ENCODE measurements at places on chromosomes 7 and 10.

DNA sequence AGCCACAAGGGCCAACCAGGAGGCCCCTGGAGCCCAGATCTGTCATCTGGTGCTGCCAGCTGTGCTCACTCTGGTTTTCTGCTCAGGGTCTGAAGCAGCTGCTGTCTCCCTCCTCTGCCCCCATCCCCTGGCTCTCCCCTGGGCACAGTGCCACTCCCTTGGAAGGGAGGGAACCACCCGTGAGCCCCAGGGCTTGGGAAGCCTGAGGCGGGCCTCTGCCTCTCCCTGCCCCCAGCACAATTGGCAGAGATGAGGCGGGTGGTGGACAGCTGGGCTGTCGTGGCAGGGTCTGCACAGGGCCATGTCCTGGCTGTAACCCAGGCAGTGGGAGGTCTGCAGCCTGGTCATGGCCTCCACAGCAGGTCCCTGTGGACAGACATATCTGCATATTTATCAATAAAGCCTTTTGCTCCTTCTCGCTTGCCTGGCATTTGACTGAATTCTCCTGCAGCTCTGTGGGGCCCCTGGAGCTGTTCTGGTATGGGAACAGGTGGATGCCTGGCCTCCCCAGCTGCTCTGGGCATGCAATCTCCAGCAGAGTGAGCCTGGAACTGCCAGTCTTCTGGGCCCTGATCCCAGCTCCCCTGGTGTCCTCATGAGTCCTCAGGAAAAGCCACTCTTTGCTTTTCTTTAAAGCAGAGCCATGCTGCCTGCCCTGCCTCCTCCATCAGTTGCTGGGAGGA is 1.6 kb upstream of the ANKRD2 start:
- DNase-seq: no peak

DNA sequence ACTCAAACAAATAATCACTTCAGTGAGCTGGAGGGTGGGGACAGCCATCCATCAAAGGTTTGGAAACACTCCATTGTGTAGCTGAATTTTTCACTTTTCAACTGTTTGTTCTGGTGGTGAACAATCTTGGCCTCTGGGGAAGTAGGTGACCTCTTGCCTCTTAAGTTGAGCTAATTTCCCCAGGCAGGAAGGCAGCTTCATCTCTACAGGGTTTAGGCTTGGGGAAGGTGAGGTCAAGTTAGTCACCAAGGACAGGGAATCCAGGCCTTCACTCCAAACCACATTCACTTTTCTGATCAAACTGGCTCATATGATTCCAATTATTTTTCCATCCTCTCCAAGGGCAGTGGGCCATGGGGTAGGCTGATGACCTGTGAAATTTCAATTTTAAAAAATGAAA is 138.3 kb upstream of the HABP2 start:
- DNase-seq: no peak

DNA sequence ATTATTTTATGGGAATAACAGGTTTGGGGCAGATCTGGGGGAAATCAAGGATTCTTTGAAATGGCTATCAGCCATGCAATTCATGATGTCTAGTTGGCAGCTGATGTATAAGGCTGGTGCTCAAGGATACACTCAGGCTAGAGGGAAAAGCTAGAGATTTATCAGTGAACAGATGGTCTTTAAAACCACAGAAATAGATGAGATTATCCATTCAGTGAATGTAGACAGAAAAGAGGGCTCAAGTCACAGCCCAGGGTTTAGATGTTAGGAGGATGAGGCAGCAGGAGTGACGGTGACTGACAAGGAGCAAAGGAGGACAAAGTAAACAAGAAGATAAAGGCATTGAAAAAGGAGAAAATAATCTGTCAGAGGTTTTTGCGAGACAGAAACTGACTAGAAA is 238.7 kb downstream of the CDK14 start:
- DNase-seq: no peak

- DNase-seq: no peak
Observed at GRCh38 chr10:33396938-33397337, 62.5 kb upstream of the NRP1 start.

DNA sequence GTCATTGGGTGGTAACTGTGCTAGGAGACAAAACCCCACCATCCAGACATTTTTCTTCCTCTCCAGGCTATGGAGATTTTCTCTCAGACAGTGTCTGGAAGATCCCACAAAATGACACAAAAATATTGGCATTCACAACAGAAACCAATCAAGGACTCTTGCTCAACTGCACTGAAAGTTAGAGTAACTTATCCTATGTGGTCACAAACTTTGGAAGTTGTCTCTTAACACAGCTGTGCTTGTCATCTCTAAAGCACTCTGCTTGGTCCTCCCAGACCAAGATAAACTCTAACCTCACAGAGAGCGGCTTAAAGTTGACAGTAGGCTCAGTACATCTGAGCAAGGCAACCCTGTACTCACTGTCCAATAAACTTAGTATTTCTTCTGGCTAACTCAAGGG is 74.9 kb downstream of the AKR1C4 start:
- no peak for DNase-seq

GRCh38 chr10:131575877-131576276 is 264.4 kb upstream of the TCERG1L start:
- no peak for DNase-seq

DNA sequence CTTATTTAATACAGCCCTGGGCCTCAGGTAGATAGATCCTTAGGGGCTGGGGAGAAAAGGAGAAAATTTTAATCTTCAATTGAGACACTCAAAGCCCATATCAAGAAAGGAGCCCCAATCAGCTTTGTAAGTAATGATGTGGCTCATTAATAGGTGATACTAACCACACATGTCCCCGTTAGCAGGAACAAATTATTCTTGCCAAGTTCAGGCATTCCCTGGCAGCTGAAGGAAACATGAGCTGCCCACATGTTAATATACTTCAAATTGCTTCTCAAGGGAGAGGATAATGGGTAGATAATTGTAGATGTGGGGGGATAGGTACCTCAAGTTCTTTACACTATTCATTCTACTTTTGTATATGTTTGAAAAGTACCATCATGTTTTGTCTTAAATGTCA is 14.5 kb downstream of the IFIT5 start:
- DNase-seq: no peak

DNA sequence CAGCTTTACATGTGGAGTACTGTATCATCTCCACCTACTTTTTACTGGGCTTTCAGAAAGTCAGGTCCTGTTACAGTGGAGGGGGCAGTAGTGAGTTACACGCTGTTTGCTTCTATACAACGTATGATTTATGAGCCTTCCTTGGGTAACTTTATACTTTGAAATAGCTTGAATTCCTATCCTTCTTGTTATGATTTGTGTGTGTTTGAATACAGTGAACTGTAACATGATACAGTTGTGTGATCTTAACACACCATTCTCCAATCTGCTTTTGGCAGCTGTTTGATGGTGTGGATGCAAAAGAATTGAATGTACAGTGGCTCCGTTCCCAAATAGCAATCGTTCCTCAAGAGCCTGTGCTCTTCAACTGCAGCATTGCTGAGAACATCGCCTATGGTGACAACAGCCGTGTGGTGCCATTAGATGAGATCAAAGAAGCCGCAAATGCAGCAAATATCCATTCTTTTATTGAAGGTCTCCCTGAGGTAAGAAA is 41.7 kb downstream of the SP8 start:
- no peak for DNase-seq

- no peak for DNase-seq
Observed at GRCh38 chr10:19144206-19144605, 95.6 kb downstream of the MALRD1 start.

DNA sequence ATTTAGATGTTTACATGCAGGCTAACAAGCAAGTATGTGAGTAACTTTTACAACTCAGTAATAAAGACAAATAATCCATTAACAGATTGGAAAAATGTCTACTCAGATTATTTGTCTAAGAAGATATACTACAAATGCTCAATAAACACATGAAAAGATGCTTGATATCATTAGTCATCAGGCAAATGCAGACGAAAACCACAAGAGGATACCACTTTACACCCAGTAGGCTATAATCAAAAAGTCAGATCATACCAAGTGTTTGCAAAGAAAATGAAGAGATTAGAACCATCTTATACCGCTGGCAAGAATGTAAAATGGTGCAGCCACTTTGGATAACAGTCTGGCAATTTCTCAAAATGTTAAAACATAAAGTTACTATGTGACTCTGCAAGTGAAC is 84.1 kb downstream of the MALSU1 start:
- no peak for DNase-seq

GRCh38 chr10:50533296-50533695 is 90.5 kb downstream of the SGMS1 start:
- no peak for DNase-seq

GRCh38 chr7:157279741-157280215 is 57.0 kb upstream of the DNAJB6 start:
- DNase-seq: no peak

DNA sequence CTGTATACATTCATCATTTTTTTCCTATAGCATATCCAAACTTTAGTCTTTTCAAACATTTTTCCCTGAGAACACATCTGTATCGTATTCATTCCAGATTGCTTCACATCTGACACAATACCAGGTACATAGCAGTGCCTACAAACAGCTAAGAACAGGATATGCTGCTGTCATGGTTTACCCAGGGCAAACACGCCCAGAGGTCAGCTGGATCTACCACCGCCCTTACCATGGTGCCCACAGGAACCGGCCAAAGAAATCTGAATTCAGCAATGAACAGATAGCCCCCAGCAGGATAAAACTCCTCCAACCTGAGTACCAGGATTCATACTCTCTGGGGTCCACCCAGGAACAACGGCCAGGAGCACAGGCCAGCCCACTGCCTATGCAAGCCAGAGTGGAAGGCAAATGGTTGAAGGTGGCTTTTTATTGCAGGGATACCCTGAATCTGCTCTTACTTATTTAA is 43.0 kb downstream of the TNS3 start:
- no peak for DNase-seq

DNA sequence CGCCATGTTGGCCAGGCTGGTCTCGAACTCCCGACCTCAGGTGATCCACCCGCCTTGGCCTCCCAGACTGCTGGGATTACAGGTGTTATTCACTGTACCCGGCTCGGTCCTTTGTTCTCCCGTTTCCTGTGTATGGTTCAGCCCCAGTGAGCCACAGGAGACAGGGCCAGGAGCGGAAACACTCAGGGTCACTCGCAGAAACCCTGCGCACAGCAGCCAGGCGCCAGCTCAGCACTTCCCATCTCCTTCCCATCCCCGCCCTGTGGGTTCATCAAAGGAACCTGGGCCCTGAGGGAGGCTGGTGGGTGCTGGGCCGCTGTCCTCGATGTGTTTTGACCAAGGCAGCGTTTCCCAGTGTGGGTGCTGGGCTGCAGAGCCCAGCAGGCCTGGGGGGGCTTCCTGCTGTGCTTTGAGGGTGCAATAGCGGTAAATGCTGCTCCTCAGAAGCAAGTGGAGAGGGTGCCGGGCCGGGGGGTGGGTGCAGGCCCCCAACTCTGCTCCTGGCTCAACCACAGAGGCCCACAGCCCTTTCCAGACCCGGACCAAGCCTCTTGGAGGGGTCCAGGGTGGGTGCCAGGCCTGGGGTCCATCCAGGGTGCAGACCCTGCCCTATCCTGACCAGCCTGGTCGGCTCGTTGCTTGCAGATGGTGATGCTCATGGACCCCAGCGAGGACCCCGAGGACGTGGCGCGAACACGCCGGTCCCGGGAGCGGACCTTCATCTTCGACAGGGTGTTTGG is 15.3 kb upstream of the CHST12 start:
- DNase-seq: no peak

- DNase-seq: no peak
Observed at GRCh38 chr10:78924319-78925003, 144.3 kb upstream of the ZMIZ1 start.

DNA sequence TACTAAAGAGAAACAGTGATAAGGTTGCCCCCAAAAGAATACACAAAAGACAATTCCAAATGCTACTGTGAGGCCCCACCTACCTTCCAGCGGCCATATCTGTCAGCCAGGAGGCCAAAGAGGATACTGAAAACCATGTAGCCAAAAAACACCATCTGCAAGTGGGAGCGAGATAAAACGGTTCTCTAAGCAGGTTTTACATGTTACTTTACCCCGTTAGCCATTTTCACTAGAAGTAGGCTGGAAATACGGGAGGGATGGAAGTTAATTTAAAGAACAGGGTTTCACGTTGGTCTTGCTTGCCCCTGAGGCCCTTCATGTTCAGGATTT is 38.2 kb downstream of the SVOPL start:
- no peak for DNase-seq

GRCh38 chr10:132528064-132528691 is 9.4 kb upstream of the INPP5A start:
- DNase-seq: no peak

DNA sequence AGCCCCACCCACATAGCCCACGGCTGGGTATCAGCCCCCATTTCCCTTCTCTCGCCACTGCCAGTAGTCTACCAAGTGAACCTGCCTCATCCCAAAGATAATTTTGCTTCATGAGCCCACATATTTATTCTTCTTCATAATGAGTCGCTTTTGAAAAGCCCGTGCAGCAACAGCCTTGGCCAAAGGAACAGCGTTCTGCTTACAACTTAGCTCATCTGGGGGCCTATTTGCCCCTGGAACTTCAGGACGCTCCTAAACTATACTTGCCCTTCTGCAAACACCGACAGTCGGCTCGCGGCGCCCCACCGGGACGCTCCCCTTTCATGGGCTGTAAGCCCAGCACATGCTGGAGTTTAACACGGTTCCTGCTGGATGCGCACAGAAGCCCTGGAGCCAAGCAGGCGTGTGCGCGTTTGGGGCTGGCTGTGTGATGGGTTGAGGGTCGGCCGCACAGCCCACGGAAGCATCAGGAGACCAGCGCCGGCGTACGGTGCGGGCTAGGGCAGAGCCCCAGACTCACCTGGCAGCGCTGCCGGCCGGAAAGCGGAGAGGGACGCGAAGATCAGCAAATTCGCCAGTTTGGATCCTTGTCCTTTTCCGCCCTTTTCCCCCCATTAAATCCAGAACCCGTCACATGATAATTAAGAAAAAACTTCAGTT is 370 bp downstream of the TMEM60 start:
- no peak for DNase-seq

DNA sequence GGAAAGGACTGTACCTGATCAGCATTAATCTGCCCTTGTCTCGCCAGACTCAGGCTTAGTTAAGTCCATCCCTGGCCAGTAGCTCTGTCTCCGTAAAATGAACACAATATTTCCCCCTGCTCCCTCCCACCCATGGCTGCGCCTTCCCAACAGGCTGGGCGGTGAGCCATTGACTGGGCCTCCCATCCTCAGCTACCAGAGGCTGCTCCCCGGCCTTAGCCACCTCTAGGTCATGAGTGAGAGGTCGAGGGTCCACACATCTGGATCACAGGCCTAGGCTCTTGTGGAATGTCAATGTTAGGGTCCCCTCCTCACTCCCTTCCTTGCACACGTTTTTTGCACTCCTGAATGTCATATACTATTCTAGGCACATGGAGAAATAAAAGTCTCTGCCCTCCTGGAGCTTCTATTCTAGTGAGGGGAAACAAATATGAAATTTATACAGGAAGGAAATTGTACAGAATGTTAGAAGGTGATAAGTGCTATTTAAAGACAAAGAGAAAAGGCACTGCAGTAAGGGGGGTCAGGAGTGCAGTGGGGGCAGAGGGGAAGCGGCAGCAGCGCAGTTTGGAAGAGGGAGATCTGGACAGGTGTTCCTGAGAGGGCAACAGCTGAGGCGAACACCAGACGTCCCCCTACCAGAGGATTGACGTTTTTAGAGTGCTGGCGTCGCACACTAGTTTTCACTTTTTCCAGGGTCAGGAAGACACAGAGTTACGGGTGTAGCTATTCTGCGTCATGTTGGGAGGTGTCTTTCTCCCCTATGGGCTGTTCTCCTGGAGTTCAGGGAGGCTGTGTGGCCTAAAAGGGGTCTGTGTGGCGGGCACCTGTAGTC is 17.2 kb upstream of the EIF5AL1 start:
- no peak for DNase-seq
